Epithelial cell of esophagus (primary cell): ENCODE measurements at places on chromosomes 13 and 19.

GRCh38 chr13:35711909-35712308, 235.4 kb upstream of the MAB21L1 start:
- peak; percentile 48 for DNase-seq

GRCh38 chr13:100957741-100958140, 283.1 kb upstream of the TMTC4 start:
- no peak for DNase-seq

- no peak for DNase-seq
Observed at GRCh38 chr19:35317464-35318043, 11.4 kb upstream of the CD22 start.

DNA sequence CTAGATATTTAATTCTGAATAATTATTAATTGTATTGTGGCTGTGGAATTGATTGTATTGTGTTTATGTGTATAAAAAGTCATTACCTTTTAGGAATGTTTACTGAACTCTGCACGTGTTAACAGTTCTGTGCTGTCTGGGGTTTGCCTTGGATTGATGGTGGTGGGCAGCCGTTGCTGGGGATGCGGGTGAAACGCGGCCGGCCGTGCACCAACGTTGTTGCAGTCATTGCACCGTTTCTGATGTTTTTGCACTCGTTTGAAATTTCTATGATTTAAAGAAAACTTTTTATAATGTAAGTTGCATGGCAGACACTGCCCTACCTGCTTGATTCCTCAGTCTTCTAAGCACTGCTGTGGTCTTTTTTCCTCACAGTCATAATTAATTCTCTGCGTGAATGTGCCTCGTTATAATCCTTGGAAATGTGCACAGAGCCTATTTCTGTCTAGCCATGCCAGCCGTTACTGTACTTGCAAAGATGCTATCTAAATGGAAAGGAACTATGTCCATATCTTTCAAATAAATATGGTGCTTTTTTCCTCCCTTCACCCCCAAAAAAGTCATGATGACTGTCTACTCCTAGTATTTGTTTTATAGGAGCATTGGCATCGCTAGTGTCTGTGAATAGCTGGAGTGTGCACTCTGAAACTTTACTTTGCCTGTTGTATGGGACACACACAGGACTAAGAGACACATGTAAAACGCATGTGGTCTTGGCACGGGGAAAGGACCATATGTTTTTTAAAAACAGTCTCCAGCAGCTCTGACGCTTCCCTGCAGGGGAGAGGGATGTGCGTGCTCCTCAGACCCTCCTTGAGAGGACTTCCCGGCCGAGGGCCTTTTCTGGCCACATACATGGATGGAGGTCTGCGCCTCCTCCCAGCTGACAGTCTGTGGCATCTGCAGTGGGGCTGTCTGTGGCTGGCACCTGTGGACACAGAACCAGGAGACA, 40.7 kb upstream of the MCF2L start:
- DNase-seq = no peak

GRCh38 chr13:65339241-65339640, 1890.9 kb downstream of the PCDH9 start:
- DNase-seq = no peak

- DNase-seq = peak; percentile 42
Observed at GRCh38 chr13:30334663-30335386, 27.5 kb upstream of the KATNAL1 start.

DNA sequence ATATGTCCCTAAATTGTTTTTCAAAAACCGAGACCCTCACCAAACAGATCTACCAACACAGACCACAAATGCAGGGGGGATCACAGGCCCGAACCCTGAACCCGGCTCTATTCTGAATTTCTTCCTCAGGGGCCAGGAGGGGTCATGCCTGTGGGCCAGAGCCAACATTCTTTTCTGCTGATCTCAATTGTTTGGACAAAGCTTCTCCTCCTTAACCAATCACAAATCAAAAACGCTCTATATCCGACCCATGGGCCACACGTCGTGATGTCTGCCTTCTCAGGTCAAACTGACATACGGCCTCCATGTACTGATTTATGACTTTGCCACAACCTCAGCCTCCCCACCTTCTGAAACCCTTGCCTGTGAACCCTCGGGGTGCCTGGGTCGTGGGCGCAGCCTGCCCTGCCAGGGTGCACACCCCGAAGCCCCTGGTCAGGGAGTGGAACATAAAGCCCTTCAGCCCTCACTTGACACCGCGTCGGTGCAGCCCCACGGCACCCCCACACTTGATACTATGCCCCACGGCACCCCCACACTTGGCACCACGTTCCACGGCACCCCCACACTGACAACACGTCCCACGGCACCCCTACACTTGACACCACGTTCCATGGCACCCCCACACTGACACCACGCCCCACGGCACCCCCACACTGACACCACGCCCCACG, 58.4 kb upstream of the C13orf46 start:
- no peak for DNase-seq

DNA sequence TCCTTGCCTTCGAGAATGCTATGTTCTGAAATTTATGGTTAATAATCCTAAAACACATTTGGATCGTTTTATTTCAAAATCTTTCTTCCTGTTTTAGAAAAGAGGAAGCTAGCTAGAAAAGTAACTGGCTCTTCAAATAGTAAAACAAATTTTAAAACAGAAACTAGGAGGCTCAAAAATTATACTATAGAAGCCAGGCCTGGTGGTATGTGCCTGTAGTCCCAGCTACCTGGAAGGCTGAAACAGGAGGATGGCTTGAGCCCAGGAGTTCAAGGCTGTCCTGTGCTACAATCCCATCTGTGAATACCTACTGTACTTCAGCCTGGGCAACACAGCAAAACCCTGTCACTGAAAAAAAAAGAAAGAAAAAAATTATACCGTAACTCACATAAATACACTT, 57.9 kb downstream of the ELF1 start:
- no peak for DNase-seq

- DNase-seq = no peak
Observed at GRCh38 chr19:15897738-15898276, at the start of gene CYP4F2. Gene CYP4F2, minus strand, starts transcription at chr19:15898074. Its CDS starts 463 bp downstream, at chr19:15897611.

DNA sequence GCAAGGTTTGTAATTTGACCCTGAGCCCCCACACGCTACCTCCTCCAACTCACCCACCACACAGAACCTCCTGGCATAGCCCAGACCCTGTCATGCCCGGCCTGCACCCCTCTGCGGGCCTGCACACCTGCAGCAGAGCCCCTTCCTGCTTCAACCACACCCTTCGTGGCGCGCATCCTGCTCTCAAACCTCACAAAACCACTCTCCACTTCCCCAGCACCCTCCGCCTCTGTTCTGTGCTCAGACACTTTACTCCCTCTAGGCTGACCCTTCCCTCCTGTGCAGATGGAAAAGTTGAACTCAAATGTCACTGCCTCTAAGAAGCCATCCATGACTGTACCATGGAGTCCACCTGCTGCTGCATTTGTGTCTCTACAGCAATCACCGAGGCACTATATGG, 28.5 kb downstream of the FAAP24 start:
- DNase-seq = no peak

GRCh38 chr19:5628461-5628860, 5.6 kb downstream of the SAFB start:
- DNase-seq = no peak

DNA sequence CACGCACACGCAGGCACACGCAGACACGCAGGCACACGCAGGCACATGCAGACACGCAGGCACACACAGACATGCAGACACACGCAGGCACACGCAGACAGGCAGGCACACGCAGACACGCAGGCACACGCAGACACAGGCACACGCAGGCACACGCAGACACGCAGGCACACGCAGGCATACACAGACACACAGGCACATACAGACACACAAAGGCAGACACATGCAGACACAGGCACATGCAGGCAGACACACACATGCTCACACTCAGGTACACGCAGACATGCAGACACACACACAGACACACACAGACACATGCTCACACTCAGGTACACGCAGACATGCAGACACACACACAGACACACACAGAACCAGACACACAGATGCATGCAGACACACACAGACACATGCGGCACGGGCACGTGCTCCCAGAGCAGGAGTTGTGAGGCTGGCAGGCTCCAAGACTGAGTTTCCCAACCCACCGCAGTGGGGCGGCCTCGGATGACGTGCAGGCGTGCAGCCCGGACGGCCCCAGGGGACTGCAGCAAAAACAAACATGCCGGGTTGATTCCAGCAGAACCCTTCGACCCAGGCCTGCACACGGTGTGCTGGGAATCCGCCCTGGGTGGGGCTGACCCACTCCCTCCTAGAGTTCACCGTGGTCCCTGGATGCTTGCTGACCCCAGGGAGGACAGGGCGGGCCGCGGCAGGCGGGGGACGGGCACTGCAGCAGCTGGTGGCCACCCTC, 100.0 kb downstream of the GADD45B start:
- DNase-seq = no peak

- no peak for DNase-seq
Observed at GRCh38 chr19:54551293-54551692, 22.3 kb upstream of the LILRA2 start.

GRCh38 chr13:97327506-97328221, 105.5 kb downstream of the MBNL2 start:
- peak; percentile 16 for DNase-seq

DNA sequence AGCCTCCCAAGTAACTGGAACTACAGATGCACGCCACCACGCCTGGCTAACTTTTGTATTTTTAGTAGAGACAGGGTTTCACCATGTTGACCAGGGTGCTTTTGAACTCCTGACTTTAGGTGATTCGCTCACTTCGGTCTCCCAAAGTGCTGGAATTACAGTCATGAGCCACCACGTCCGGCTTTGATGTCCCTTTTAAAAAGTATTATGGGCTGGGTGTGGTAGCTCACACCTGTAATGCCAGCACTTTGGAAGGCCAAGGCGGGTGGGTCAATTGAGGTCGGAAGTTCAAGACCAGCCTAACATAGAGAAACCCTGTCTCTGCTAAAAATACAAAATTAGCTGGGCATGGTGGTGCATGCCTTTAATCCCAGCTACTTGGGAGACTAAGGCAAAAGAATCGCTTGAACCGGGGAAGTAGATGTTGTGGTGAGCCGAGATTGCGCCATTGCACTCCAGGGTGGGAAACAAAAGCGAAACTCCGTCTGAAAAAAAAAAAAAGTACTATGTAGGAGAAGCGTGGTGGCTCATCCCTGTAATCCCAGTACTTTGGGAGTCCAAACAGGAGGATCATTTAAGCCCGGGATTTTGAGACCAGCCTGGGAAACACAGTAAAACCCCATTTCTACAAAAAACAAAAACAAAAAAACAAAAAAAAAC, 22.8 kb upstream of the ERVV-1 start:
- peak; percentile 19 for DNase-seq

DNA sequence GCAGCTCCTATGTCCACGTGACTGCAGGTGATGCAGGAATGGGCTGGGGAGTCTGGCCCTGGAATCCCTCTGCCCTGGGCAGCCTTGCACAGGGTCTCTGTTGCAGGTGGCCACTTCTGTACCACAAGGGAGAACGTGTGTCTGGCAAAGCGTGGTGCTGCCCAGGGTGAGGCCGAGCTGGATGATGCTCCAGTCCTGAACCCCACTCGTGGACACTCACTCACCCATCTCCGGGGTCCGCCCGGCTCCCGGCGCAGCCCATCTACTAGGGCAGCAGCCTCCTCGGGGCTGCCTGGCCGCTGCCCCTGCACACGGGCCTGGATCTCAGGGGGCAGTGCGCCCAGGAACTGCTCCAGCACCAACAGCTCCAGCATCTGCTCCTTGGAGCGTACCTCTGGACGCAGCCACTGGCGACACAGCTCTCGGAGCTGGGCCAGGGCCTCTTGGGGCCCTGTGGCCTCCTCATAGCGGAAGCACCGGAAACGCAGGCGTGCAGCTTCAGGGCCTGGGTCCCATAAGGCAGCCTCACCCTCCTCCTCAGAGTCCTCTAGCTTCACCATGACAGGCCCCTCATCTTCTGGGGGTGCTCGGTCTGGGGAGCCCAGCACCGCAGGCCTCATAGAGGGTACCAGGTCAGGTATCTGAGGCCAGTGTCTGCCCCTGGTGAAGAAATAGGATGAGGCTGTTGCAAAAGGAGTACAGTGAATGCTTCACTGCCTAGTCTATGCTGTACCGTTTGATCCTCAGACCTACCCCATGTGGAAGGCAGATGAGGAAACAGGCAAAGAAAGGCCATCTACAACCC, 2.2 kb downstream of the MZF1 start:
- no peak for DNase-seq

DNA sequence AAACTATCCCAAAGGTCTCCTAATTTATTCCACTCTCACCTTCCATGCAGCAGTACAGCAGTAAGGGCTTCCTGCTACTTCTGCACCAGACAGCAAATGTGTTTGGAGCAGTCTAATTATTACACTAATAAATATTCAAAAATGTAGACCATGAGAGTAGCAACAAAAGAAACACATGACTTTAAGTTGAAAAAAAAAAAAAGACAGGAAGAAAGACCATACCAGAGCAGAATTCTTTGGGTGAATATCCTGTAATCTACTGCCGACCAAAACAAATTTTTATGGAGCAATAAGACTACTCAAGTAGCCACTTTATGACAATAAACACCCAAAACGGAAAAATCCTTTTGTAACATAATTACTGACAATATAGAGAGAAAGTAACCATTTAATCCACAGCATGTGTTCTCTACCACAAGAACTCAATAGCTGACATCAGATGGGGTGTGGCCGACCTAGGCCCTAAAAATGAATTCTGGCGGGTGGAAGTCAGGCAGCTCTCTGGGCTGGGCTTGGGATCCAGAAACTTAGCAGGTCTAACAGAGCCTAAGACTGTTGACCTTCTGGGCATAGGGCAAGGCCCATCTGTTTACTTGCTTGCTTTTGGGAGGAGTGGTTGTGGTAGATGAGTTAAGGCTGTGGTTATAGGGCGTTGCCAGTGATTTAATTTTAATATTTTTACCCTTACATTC, 4.6 kb downstream of the KLF12 start:
- DNase-seq = no peak

DNA sequence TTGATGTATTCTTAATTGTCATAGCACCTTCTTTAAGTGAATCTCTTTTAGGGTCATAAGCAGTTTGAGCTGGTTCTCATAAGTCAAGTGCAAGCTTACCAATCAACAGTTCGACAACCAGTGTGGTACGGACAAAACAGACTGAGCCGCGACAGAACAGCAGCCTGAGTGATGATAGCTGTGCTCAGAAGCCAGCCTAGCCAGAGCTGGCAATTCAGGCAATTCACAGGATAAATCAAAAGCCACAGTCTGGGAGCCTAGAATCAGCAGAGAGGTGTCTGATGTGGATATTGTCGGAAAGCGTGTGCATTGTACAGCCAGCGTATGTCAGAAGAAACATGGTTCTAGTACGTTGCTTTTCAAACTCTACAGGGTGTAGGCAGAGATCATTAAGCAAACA, 14.9 kb downstream of the UBE2L5 start:
- DNase-seq = no peak

DNA sequence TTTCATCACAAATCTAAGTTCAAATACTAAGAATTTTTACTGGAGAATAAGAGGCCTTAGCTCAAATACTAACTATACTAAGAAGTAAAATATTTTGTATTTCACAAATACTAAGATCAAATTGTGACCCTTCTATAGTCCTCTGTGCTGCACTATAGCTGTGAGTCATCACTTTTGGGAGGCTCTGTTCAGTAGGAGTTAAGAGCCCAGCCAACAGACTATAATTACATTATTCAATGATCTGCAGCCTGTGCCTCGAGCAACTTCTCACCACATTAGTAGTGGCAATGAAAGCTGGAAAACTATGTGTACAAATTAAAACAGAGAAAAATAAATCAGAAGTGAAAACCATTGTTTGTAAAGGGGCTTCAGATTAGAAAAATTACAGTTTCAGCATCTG, 147.3 kb upstream of the GPC6 start:
- peak; percentile 27 for DNase-seq
